ENCODE measurements at places on chromosomes 2 and 18. TPM values are rescaled to one million over a fixed set of nuclear protein-coding genes. Genes with fewer than 3 reads are reported as not detected.
A peak's percentile ranks its signal among the peaks of the same experiment; 100 is the strongest.

KIF3C gene
- 4.0 TPM for total RNA-seq

SKOR2 gene
- total RNA-seq: not detected

TMEM185B gene
- total RNA-seq: 14.4 TPM

DNA sequence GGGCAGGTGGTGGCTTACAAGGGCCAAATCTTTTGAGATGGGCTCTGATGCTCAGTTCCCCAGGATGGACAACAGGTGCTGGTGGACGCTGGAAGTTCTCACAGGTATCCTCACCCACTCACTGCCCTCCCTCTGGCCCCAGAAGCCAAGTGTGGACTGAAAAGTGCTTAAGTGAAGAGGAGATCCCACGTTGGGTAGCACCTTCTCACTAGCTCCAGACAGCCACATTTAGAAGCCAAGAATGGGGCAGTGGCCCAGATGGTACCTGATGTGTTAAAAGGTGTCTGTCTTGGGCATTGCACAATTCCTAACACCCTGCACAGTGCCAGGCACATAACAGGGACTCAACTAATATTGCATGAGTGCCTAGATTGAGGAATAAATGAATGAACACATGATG lies 115.3 kb upstream of the TEX51 start:
- no peak for DNase-seq
- H3K36me3 ChIP-seq: no peaks in the 10 kb centered on the region
- H3K4me3 ChIP-seq: no peak overlapping the region
- no peaks in the 10 kb centered on the region for H3K27me3 ChIP-seq

DNA sequence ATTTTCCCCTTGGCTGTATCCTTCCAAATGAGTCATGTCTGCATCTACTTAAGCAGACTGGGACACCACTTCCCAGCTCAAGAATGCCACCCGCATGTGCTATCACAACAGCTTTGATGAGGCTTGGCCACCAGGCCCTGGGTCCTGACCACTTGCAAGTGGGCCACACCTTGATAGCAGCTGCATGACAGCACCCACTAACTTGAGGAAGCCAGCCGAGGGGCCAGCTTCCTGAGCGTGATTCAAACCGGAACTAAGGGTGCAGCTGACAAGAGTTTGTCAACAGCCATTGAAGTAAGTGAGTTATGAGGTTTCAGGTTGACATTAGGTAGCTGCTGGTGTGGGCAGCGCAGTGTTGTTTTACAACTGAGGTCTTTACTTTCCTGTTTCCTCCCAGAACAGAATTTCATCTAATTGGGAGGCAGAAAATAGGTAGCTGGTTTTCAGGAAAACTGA lies 54.4 kb downstream of the EPHA4 start:
- H3K27me3 ChIP-seq: no peaks in the 10 kb centered on the region
- peak overlapping the region; percentile 81 for H3K27ac ChIP-seq
- H3K4me3 ChIP-seq: no peak overlapping the region
- DNase-seq: peak; percentile 67
- no peaks in the 10 kb centered on the region for H3K36me3 ChIP-seq
- H3K4me1 ChIP-seq: peaks cover 10% of the 10 kb centered on the region

DNA sequence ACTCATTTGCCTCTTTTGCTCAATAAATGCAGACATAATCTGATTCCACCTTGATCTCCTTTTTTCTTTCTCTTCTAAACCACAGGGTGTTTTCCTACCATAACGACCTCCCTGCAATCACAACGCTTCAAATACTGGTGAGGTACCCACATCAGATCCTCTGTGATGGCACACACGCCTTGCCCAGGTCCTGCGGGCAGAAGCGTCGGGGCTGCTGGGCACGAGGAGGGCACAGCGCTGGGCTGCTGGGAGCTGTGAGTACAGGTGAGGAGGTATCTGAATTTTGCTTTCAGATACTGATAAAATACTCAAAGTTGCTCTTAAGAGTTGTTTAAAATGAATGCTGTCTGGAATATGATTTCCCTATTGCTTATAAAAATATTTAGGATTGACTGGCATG lies 186.1 kb upstream of the PXDN start:
- H3K36me3 ChIP-seq: no peaks in the 10 kb centered on the region
- H3K4me3 ChIP-seq: no peak overlapping the region
- no peak for DNase-seq
- no peaks in the 10 kb centered on the region for H3K4me1 ChIP-seq
- no peak overlapping the region for H3K27ac ChIP-seq

DNA sequence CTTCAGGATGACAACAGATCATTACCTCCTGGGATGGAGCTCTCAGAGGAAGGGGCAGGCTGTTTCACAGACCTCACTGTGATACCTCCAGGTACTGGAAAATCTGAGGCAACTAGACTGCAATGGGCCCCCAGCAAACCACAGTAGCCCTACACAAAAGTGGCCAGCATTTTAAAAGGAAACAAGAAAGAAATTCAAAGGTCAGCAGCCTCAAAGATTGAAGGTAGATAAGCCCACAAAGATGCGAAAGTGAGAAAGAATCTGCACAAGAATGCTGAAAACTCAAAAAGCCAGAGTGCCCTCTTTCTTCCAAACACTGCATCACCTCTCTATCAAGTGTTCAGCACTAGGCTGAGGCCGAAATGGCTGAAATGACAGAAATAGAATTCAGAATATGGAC lies 499.5 kb upstream of the CHAC2 start:
- no peaks in the 10 kb centered on the region for H3K36me3 ChIP-seq
- H3K27me3 ChIP-seq: no peaks in the 10 kb centered on the region
- no peak overlapping the region for H3K4me3 ChIP-seq
- no peak for DNase-seq

Data from colonic mucosa (tissue), 4 donors.